ENCODE measurements at places on chromosomes 4 and X.

GRCh38 chr4:7291372-7292114 is 99.2 kb downstream of the SORCS2 start:
- DNase-seq = no peak

DNA sequence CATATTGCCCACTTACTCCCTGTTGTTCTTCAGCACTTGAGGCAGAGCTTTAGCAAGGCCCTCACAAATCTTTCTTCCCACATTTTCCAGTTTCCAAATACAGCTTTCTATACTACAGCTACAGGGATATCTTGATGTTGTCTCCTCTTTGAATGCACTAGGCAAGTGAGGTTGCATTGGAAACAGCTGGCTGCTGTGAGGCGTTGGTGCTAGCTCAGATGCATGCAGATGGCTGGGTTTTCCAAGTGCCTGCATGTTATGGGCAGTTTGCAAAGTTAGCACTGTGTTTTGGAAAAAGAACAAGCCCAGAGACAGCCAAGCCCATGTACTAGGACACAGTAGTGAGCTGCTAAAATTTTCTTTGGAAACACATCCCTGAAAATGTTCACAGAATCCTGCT is 315.1 kb upstream of the RASGEF1B start:
- DNase-seq = no peak

GRCh38 chrX:31199056-31199839 is 127.4 kb upstream of the FTHL17 start:
- no peak for DNase-seq

GRCh38 chr4:31045724-31046318 is 325.7 kb downstream of the PCDH7 start:
- DNase-seq = no peak

DNA sequence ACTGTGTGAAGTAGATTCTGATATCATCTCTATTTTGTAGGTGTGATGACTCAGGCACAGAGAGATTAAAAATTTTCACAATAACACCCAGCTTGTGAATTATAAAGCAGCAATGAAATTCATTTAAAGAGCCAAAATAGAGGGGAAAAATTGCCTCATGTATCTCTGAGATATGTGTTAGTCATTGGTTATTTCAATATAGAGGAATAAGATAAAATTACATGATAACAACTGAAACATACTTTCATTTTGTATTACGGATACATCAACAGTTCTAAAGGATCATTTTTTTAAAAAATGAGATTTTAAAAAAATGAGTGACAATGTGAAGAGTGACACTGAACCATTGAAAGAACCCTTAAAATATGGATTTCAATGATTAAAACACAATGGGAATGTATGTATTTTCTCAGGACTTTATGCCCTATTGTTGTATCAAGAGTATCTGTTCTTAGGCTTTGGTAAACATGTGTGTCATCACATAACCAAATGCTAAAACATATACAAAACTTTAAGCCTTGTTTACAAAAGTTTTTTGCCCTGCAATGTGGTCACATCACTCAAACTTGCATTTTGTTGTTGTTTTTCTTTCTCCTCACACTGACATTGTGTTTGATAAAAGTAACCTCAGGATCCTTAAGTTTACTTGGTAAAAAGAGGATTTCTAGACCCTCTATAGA is 221.3 kb downstream of the ANTXR2 start:
- DNase-seq = no peak

DNA sequence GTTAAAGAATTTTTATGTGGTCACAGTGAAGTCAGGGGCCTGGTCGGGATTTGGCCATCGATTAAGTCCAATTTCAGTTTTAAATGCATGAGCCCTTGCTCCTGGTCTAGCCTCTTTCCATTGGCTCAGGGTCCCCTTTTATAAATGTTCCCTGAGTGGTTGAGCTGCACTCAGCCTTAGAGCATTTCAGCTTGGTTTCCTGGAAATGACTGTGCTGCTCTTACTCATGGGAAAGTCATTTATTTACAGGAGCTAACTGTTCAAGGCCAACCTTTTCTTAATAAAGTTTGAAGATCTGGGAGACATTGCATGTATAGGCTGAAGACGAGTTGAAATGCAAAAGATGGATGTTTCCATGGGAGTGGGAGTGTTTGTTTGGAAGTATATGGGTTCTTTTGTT is 98.8 kb upstream of the CLNK start:
- DNase-seq = no peak

- no peak for DNase-seq
These were observed 86.5 kb downstream of the WFS1 start for GRCh38 chr4:6356076-6356560.

- no peak for DNase-seq
These were observed 1.7 kb upstream of the PRRG1 start for GRCh38 chrX:37347420-37347819.

- no peak for DNase-seq
These were observed 559.1 kb downstream of the FSTL5 start for GRCh38 chr4:161604516-161605300.

DNA sequence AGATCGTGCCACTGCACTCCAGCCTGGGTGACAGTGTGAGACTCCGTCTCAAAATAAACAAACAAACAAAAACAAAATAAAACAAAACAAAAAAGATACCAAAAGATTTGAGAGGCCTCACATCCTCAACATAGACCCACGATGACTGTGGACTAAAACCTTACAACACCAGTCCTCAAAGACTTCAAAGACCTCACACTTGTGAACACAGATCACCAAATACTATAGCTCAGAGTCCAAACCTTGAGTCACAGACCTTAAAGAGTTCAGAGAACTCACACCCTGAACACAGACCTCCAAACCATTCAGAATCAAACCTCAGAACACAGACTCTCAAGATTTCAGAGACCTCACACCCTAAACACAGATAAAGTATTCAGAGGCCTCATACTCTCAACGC is 12.7 kb upstream of the PAGE4 start:
- DNase-seq = no peak

GRCh38 chr4:182189103-182189878 is 53.9 kb upstream of the TENM3 start:
- no peak for DNase-seq

DNA sequence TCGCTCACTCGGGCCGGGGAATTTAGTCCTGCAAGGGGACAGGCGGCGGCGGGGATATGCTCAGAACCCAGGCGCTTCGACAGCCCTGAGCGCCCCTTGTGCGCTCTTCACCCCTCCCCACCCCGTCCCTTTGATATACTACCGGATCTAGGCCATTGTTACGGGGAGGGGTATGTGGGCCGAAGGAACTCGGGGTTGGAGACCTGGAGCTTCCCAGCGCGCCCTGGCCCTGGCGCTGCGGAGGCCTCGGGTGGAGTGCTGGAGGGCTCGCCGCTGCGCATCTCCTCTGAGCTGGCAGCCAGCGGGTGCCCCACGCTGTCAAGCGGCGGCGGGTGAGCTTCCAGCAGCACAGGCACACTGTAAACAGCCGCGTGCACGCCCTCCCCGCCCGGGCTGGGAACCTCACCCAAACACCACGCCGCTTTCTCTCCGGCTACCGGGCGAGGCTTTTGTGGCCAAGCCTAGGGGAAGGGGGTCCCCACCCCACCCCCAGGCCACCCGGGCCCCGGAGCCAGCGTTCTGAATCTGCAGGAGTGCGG is 54.5 kb upstream of the BCOR start:
- no peak for DNase-seq

GRCh38 chrX:109818976-109819375 is 85.9 kb upstream of the ACSL4 start:
- DNase-seq = no peak

GRCh38 chr4:8853249-8853648 is 18.4 kb downstream of the HMX1 start:
- DNase-seq = no peak

- DNase-seq = peak; percentile 43
These were observed 93.9 kb downstream of the NXF2B start for GRCh38 chrX:102345916-102346315.

DNA sequence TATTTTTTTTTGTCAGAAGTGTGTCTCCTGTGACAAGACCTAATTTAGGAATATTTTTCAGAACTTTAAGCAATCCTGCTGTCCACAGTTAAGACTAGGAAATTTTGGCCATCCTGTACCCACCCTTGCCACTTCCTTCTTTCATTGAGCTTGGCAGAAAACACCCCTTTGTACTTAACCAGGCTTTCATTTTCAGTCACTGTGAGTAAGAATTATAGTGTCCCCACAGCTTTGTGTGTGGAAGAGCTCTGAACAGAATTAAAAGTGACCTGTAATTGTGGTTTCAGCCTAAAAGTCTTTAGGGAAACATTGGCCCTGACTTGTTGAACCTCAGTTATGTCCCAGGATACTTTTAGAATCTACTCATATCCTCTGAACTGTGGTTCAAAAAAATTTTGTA is 153.7 kb upstream of the BMP3 start:
- no peak for DNase-seq

DNA sequence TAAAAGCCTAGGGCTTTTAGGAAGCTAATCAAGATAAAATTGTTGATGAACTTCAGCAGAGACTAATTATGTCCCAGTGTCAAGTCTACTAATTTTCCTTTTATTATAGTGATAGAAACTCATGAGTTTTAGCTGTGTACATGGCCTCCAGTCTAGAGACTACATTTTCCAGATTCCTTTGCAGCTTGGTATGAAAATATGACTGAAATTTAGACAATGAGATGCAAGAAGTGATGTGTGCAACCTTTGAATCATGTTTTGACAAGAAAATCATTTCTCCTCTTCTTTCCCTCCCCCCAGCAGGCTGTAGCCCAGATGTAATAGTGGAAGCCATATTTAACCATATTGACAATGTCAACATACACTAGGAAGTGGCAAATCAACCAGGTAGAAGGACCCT is 30.3 kb upstream of the IL13RA2 start:
- no peak for DNase-seq

DNA sequence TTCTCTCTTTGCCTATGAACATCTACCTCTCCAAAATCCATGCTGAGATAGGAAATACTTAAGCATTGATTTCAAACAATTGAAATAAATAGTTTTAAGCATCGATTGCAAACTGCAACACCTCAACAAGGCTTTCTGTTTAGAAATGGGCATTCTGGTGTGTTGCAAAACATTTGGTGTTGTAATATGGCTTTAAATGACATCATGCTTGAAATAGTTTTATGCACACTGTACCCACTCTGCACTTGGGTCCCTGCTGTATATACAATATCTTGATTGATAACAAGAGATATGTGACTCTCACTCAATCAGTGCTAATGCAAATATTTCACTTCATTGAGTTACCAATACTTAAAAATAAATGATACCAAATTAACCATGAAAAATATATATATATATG is 964.9 kb upstream of the GRIA3 start:
- no peak for DNase-seq

DNA sequence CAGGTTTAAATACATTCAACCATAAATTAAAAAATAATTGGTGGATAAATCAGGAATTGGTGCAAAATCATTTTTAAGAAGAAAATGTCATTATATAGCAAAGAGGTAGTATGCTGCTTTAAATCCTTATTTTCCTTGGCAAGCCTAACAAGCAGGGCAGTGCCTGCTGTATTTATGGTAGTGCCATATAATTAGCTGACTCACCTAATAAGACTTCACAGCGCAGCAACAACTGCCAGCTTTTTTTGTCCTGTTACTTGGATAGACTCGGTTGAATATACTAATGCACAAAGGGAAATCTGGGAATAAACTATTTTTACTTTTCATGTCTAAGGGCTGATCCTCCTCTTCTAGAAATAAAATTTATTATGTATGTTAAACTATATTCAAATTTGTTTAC is 99.1 kb downstream of the SNCA start:
- no peak for DNase-seq

- DNase-seq = no peak
These were observed 58.7 kb upstream of the STARD8 start for GRCh38 chrX:68588602-68589371.
